ENCODE measurements at places on chromosomes 7 and 10.
A peak's percentile ranks its signal among the peaks of the same experiment; 100 is the strongest.

DNA sequence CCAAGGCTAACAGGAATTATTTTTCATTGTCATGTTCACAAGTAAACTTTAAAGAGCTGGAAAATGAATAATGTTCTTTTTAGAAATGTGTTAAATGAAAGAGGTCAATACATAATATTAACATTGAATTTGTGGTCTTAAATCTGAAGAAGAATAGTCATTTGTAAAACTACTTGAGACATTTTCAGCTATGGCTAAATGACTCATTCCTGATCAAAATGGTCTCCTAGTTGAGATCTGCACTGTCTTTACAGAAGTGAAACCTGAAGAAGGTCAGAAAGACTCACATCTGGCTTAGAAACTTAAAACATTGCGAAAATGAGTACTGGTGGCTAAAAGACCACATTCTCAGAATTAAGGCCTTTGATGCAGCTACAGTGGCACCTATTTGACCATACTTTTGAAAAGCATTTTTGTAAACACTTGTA lies 5.9 kb downstream of the PIK3CG start:
- DNase-seq, result no peak

DNA sequence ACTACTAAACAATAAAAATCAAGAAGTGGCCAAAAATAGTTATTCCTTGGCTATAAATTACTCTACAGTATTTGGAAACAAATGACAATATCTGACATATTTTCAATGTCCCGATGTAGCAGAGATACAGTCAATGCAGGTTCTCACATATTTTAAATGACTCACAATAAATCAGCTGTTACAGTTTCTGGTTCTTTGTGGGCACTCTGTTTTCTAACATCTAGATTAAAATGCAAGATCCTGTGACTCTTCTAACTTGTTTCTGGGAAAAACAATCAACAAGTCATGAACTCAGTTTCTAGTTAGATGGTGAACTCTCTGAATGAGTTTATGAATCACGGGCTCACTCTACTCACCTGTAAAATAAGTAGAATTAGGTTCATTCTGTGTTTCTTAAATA lies 849.6 kb upstream of the MBL2 start:
- DNase-seq, result no peak

GRCh38 chr10:112811741-112812551 lies 138.1 kb upstream of the TCF7L2 start:
- DNase-seq, result peak; percentile 83

- peak; percentile 71 for DNase-seq
Observed at GRCh38 chr10:117477961-117478670, 64.4 kb upstream of the EMX2 start.

GRCh38 chr7:47893238-47893637 lies 55.0 kb downstream of the PKD1L1 start:
- DNase-seq, result no peak
